ENCODE measurements at places on chromosomes 6 and 20. TPM values are rescaled to one million over a fixed set of nuclear protein-coding genes. Genes with fewer than 3 reads are reported as not detected.
A peak's percentile ranks its signal among the peaks of the same experiment; 100 is the strongest.

- H3K27me3 ChIP-seq, result peaks cover 40% of the 10 kb centered on the region
- no peak for ATAC-seq
- H3K36me3 ChIP-seq, result no peaks in the 10 kb centered on the region
- peaks cover 8% of the 10 kb centered on the region for H3K4me1 ChIP-seq
Observed at GRCh38 chr20:48830826-48831318, 3.1 kb upstream of the PREX1 start.

GRCh38 chr6:18203786-18204185, 48.6 kb downstream of the KDM1B start:
- ATAC-seq, result no peak
- no peaks in the 10 kb centered on the region for H3K27me3 ChIP-seq
- no peak overlapping the region for H3K4me3 ChIP-seq
- no peaks in the 10 kb centered on the region for H3K36me3 ChIP-seq
- H3K4me1 ChIP-seq, result no peaks in the 10 kb centered on the region
- no peak overlapping the region for H3K27ac ChIP-seq

- peak overlapping the region; percentile 46 for H3K27ac ChIP-seq
- no peak overlapping the region for H3K4me3 ChIP-seq
- ATAC-seq, result peak; percentile 6
- no peaks in the 10 kb centered on the region for H3K27me3 ChIP-seq
Observed at GRCh38 chr6:2630359-2630758, 120.4 kb downstream of the MYLK4 start.

DNA sequence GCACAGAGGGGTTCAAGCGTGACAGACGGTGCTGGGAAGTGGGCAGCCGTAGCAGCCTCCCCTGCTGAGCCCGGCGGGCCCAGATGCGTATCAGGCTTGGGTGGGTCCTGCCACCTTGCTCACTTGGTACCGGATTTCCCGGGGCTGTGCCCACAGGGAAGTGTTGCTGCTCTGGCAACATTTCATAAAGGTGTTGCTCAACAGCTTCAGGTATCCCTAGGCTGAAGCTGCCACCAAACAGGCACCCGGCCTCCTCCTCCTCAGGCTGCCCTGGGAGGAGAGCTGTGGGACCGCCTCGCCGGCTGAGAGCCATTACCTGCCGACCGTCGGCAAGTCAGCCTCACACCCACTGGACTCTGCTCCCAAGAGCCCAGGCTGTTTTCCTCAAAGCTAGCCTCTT, 11.5 kb downstream of the PSMG4 start:
- no peak overlapping the region for H3K4me3 ChIP-seq
- H3K27ac ChIP-seq, result no peak overlapping the region
- H3K27me3 ChIP-seq, result no peaks in the 10 kb centered on the region
- peaks cover 72% of the 10 kb centered on the region for H3K36me3 ChIP-seq
- no peaks in the 10 kb centered on the region for H3K4me1 ChIP-seq

DNA sequence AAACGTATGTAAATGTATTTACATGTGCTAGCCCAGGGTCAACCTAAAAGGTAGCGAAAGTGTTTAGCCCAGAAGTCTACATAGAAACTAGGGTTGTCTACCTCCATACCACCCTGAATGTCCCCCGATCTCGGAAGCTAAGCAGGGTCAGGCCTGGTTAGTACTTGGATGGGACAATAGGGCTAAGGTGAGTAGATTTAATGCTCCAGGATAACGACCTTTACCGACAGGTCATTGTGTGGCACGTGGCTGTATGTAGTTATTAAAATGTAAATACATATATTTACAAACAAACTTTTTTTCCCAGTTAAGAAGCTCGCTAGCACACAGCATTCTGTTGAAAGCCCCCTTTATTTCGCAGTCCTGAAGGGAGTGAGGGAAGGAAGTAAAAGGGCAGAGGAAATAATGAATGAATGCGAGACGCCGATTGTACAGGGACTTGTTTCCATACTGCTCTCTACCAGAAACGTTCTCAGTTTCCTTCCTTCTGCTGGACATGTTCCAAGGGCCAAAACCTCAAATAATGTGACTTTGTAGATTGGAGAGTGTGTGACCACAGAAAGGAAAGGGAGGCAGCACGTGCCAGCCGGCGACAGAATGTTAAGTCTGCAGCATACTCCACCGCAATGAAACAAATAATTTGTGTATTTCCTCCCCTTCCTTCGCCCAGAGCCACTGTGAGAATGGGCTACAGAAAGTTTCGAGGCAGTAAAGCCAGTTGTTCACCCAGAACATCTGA, 612 bp downstream of the ADAT2 start:
- no peak for ATAC-seq
- H3K4me1 ChIP-seq, result peaks cover 50% of the 10 kb centered on the region
- no peaks in the 10 kb centered on the region for H3K27me3 ChIP-seq
- H3K4me3 ChIP-seq, result peak overlapping the region; percentile 51
- peaks cover 7% of the 10 kb centered on the region for H3K36me3 ChIP-seq
- H3K27ac ChIP-seq, result peak overlapping the region; percentile 83

- no peak for ATAC-seq
- H3K4me1 ChIP-seq, result no peaks in the 10 kb centered on the region
- no peak overlapping the region for H3K27ac ChIP-seq
- H3K4me3 ChIP-seq, result no peak overlapping the region
- H3K36me3 ChIP-seq, result no peaks in the 10 kb centered on the region
Observed at GRCh38 chr6:25694366-25694765, 42.4 kb downstream of the SCGN start.

DNA sequence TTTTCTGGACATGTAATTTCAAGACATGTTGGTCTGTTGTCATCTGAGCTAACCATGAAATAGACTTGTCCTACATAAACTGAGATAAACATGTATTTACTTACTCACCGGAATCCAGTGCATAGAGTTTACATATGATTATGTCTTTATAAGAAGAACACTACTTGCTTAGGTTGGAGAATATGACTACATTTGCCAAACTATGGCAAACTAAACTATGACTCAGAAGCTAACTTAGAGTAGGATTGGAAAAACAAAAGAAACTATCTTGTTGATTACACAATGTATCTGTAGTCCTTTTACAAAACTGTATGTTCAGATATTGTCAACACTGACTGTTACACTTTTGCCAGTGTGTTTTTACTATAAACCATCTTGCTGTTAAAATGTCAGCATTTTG, 113.3 kb downstream of the CRYBG1 start:
- H3K27ac ChIP-seq, result no peak overlapping the region
- no peak for ATAC-seq

DNA sequence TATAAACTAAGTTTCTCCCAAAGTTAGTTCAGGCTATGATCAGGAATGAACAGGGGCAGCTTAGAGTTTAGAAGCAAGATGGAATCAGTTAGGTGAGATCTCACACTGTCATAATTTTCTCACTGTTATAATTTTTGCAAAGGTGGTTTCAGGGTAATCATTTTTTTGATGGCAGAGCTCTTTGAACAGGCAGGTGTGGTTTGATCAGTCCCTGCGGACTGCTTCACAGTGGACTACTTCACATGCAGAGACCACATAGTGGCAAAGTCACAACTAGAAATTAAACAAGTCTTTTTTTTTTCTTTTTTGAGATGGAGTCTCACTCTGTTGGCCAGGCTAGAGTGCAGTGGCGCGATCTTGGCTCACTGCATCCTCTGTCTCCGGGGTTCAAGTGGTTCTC, 6.8 kb downstream of the MAS1 start:
- peaks cover 20% of the 10 kb centered on the region for H3K27me3 ChIP-seq
- no peak overlapping the region for H3K4me3 ChIP-seq
- H3K4me1 ChIP-seq, result no peaks in the 10 kb centered on the region

- no peak overlapping the region for H3K27ac ChIP-seq
- no peak overlapping the region for H3K4me3 ChIP-seq
- no peaks in the 10 kb centered on the region for H3K27me3 ChIP-seq
- H3K4me1 ChIP-seq, result no peaks in the 10 kb centered on the region
- no peaks in the 10 kb centered on the region for H3K36me3 ChIP-seq
Observed at GRCh38 chr20:39762716-39763115, 800.6 kb downstream of the DHX35 start.

- peaks cover 21% of the 10 kb centered on the region for H3K4me1 ChIP-seq
- no peaks in the 10 kb centered on the region for H3K27me3 ChIP-seq
- H3K4me3 ChIP-seq, result no peak overlapping the region
- H3K36me3 ChIP-seq, result peaks cover 57% of the 10 kb centered on the region
- ATAC-seq, result peak; percentile 52
Observed at GRCh38 chr20:1933465-1933870, 38.3 kb downstream of the SIRPA start.

LY6G5C gene
- total RNA-seq, result 1.9 TPM

HLA-G gene
- total RNA-seq, result not detected

FAM184A gene
- 7.5 TPM for total RNA-seq

IP6K3 gene
- total RNA-seq, result 2.7 TPM

GHRH gene
- not detected for total RNA-seq

Measured in gastroesophageal sphincter (tissue), 4 donors.